ENCODE measurements at places on chromosomes 12 and 14.

DNA sequence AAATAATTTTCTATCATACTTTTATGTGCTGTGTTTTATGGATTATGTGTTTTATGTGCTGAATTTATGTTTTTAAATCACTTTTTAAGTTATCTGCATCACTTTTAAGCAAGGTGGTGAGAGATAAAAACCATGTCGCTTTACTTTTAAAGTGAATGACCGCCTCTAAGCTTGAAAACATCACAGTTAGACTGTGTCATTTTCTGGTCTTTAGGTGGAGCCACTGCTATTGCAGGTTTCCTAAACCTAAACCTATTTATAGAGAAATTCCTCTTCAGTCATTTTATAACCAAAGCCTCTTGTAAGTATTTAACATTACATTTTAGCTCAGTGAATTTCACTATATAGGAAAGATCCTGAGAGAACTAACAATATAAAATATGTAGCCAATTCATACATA is 21.0 kb upstream of the MDM2 start:
- DNase-seq = no peak

- DNase-seq = no peak
Observed at GRCh38 chr12:52184813-52185212, 7.0 kb downstream of the KRT80 start.

GRCh38 chr12:100279159-100279558 is 12.2 kb downstream of the SCYL2 start:
- DNase-seq = no peak

GRCh38 chr12:113333877-113334785 is 778 bp downstream of the SLC8B1 start:
- DNase-seq = no peak

DNA sequence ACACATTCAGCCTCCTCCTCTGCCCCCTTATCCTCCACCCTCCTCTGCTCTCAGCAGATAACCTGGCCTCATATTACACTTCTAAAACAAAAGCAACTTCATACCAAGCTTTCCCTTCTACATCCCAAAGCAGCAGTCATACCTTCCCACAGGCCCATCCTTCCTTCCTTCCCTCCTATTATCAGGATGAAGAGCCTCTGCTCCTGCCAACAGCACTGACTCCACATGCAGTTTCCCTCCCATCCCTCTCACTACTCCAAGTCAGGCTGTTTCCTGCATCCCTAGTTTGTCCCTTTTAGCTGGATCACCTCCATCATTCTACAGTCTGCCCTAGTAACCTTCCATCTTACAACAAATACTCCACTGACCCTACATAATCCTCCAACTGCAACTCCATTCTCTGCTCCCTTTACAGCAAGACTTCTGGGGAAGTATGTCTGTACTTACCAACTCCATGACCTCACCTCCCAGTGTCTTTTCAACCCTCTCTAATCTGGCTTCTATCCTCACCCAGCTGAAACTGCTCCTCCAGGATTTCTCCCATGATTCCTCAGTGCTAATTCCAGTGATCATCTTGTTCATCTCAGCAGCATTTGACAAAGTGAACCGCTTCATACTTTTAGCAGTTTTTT is 4.9 kb upstream of the YEATS4 start:
- DNase-seq = no peak

GRCh38 chr14:31206536-31207286 is 882 bp downstream of the HECTD1 start:
- DNase-seq = peak; percentile 45

- no peak for DNase-seq
Observed at GRCh38 chr12:13171921-13172859, 24.3 kb upstream of the EMP1 start.

DNA sequence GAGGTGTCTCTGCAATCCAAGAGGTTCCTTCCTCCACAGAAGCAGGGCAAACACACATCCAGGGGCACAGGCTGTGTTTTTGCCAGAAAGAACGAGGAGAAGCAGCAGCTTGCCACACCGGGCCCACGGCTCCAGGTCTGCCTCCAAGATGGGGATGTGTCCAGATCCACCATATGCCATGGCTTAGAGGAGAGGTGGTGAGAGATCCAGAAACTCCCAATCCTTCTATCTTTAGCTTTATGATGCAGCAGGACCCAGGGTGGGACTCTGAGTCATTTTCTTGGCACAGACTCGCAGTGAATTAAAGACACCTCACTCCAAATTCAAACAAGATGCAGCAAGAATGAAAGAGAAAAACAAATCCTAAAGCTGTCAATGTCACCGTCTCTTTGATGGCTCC is 481.4 kb upstream of the TMEM132C start:
- DNase-seq = no peak

DNA sequence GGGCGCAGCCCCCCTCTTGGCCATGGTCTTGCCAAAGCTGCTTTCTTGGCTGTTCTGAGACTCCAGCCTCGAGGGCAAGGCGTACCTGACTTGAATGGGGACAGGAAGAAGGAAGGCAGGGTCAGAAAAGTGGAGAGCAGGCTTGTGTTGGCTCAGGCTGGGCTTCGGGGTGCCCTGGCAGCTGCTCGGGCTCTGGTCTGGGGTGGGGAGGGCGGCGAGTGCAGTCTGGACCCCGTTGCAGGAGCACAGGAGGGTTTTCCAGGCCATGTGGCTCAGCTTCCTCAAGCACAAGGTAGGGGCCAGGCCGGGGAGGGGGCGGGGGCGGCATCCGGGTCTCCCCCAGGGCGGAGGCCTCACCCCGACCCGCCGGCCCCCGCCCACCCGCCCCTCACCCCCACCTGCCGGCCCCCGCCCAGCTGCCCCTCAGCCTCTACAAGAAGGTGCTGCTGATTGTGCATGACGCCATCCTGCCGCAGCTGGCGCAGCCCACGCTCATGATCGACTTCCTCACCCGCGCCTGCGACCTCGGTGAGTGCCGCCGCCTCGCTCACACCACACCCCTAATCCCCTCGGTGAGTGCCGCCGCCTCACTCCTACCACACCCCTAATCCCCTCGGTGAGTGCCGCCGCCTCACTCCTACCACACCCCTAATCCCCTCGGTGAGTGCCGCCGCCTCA is 4.2 kb downstream of the NOC4L start:
- DNase-seq = no peak

DNA sequence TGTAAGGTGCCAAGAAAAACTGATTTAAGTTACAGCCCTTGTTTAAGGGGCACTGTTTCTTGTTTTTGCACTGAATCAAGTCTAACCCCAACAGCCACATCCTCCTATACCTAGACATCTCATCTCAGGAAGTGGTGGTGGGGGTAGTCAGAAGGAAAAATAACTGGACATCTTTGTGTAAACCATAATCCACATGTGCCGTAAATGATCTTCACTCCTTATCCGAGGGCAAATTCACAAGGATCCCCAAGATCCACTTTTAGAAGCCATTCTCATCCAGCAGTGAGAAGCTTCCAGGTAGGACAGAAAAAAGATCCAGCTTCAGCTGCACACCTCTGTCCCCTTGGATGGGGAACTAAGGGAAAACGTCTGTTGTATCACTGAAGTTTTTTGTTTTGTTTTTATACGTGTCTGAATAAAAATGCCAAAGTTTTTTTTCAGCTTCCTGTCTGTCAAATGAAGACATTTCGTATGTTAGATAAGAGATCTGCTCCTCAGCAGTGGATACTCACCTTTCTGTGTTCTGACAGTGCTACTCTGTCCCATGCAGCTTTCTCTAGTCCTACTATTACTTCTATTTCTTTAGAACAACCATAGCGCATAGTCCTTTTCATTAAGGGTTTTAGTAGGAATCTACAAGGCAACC is 1.2 kb upstream of the PA2G4 start:
- DNase-seq = no peak

- DNase-seq = no peak
Observed at GRCh38 chr12:88960213-88960878, 380.1 kb upstream of the KITLG start.

- no peak for DNase-seq
Observed at GRCh38 chr14:103688906-103689902, 26.0 kb downstream of the XRCC3 start.

DNA sequence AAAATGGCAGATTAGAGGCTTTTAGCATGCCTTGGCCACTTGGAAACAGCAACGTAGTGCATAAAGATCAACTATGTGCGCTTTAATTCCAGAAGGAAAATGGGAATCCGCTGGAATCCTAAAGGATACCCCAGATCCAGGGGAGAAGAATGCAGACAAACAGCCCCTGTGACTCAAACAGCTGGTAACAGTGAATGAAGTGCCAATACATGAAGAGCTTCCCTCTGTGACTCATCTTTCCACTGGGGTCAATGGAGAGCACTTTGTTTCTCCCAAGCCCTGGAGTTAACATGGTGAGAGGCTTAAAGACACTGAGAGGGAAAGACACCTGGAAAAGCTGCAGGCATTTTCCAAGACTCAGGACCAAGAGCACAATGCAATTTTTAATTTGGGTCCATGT is 263.1 kb downstream of the CEP128 start:
- no peak for DNase-seq

DNA sequence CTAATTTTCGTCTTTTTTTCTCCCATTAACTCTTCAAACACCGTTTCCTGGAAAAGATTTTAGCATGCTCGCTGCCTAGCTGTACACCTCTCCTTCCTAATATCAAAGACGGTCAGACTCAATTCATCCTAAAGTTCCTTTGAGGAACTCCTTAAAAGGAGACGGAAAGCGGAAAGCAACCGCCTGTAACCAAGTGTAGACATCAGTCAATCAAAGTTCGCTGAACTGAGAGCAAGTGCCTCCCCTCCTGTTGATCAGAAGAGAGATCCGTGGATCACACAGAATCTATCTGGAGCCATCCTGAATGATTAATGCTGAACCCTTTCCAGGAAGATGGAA is 412 bp upstream of the TEP1 start:
- DNase-seq = no peak

DNA sequence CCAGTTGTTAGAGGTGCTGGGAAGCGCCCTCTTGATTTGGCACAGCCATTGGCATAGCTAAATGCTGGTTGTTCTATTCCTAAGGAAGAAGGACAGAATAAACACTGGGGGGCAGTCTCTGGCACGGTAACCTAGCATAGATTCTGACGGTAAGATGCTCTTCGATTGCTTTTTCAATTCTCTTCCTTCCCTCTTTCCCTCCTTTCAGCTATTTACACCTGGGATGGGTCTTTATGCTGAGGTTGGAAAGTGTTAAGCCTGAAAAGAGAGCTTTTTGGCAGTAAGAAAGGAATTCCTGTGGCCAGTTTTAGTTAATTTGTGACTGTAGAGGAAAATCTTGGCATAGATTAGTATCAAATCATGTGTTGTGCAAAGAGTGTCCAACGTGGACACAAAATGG is 162.8 kb downstream of the SNAPC1 start:
- DNase-seq = no peak

- no peak for DNase-seq
Observed at GRCh38 chr12:26789731-26790644, 43.0 kb downstream of the ITPR2 start.

- no peak for DNase-seq
Observed at GRCh38 chr12:58917699-58918468, 2.4 kb downstream of the LRIG3 start.

- DNase-seq = peak; percentile 28
Observed at GRCh38 chr12:119578112-119578511, 15.5 kb upstream of the TMEM233 start.

All from stimulated activated CD4-positive, alpha-beta T cell treated with anti-CD3 and anti-CD28 coated beads, Interleukin-12 subunit alpha, Interleukin-12 subunit beta, amount 100 ng/mL, for 48 hours (primary cell).